Dermis blood vessel endothelial cell (primary cell): ENCODE measurements at places on chromosomes 5 and 9.

DNA sequence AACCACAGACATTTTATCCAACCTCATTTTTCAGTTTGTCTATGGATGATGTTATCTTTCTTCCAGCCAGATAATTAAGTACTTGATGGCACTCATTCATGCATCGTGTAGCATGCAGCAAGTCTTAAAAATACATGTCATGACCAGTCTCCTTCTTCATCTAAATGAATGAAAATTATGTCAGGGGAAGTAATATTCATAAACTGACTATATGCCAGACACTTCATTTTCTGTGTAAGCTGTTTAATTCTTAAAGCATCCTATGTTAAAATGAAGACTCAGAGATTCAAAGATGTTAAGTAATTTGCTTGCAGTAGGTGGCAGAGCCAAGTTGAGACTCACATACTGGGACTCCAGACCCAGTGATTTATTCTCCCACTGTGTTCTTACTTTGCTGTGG, 181.7 kb upstream of the CD180 start:
- no peak for DNase-seq

- DNase-seq: no peak
Measured at GRCh38 chr5:161064781-161065180, 212.8 kb upstream of the ATP10B start.

GRCh38 chr5:150703762-150704161, 2.9 kb upstream of the RBM22 start:
- DNase-seq: no peak

- DNase-seq: peak; percentile 9
Measured at GRCh38 chr5:137341831-137342230, 157.3 kb downstream of the SPOCK1 start.

DNA sequence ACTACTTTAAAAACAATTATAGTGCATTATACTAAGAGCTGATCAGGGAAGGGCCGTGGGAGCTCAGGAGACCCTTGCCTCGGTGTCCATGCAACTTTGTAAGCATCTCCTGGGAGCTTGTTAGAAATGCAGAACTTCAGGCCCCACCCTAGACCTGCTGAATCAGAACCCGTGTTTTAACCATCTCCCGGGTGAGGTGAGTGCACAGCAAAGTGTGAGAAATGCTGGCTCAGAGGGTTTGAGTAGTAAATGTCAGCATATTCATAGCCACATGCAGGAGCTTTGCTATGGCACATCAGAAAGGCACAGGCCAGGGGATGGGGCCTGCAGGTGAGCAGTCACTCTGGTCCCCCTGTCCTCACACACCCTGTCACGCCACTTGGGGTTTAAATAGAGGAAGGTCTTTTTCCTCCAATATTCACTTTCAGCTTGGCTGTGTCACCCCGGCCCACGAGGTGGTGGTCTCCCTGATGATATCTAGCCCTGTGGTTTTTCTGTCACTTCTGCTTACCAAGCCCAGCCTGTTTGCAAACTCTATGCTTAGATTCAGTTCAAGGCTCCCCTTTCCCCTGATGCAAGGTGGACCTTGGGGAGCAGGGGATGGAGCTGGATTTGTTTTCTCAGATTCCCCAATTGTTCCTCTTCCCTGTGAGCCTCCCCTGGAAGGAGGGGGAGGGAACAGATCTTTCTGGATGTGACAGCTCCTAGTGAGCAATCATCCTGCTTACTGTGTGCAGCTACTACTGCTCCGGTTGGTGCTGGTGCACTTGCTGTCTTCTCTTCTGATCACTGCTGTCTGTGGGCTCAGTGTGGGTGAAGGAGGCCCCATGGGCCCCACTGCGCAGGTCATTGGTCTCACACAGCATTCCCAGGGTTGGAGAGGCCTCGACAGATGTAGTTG, 51.8 kb upstream of the TGFBR1 start:
- DNase-seq: no peak

DNA sequence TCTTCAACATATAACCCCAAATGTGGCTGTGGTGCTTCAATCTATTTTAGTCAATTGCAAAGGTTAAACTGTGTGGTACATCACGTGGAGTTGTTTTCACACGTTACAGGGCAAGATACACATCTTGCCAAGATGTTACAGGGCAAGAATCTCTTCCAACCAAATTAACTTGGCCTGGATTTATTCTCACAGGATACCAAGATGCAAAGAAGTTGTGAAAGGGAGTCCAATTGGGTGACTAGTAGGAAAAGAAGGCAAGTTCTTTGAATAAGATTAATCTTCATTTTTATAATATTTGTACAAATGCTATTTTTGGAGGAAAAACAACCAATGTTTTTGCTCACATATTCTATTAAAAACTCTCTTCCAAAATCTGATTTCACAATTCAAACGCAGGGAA, 4.8 kb upstream of the IFNA8 start:
- no peak for DNase-seq

DNA sequence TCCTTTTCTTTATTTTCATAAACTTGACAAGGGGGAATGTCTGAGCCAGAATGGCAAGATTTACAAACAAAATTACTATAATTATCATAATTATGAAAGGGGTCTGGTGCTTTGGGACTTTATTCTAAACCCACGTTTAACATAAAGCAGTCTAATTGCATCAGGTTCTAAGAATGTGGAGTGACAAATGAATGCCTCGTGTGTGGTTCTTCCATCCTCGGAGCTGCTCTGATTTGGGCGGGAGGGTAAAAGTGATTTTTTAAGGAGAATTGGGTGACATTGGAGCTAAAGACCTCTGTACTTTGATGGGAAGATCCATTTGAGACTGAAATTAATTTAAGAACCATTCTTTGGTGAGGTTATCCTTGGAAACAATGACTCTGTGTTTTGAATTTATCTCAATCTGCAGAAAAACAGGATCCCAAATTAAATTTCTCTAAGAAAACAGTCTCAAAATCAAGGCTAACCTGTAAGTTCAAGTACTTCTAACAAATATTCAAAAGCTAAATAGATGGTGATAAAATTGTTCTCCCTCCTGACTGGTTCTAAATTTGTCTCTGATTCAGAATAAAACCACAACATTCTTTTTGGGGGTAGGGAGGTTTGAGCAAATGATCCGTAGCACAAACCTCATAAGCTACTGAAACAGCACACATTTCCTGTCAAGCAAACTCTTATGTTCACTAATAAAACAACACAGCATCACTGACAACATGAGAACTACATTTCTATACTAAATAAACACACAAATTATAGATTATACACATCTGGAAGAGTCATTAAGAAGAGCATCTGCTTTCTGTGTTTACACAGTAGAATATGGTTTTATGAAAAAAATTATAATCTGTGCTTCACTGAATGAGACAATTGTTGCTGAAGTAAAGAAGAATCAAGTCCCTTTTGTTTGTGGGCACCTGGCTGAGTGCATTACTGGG, 85.5 kb downstream of the DCP2 start:
- DNase-seq: no peak

DNA sequence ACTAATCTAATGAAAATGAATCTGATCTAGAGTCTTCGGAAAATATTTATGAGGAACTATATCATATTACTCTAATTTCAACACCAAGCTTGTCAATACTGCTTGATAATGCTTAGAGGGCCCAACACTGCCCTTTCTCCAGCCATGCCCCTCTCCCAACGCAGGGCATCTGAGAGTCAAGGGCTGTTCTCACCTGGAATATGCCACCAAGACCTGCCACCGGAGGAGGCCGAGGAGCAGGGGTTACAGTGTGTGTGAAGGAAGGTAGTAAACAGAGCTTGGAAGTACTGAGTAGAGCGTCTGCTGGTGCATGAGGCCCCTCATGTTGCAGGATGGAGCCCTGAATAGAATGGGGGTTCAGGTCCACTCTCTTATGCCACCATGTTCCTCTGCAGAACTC, 301.3 kb upstream of the MPDZ start:
- DNase-seq: no peak

GRCh38 chr5:178328826-178329730, 96.5 kb upstream of the PHYKPL start:
- DNase-seq: no peak

DNA sequence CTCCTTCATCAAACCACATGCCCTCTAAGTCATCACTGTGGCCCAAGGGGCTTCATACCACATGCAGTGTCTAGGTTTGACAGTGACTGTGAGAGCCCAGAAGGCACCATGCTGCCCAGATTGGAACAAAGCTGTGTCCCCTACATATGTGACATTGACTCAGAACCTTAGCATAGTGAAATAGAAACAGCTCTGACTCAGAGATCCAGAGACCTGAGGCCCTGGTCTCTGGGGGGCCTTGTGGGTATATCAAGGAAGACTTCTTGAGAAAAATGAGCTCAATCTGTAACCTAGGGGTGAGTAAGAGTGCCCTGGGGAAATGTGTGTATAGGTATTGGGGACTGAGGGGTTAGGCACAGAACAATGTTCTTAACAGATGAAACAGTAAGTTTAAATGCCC, 7.1 kb upstream of the ENTREP1 start:
- no peak for DNase-seq

DNA sequence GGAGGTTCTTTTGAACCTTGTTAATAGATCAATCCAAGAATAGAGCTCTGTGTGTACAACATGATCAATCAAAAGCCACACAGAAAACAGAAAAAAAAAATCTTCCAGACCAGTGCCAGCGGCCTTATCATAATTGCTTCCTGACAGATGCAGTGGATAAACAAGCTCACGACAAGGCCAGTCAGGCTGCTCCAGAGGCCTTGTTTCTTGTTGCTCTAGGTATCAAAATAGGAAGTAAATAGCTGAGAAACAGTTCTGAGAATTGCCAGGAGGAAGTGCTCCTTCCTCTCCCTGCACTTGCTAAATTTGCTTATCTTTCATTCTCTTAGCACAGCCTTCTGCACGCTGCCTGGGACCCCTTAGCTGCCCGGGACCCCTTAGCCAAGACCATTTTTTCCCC, 199.0 kb upstream of the TARS1 start:
- DNase-seq: peak; percentile 95

- no peak for DNase-seq
Measured at GRCh38 chr9:14058325-14058688, 255.6 kb downstream of the NFIB start.

- DNase-seq: no peak
Measured at GRCh38 chr5:18987101-18987500, 1000.9 kb downstream of the CDH18 start.

DNA sequence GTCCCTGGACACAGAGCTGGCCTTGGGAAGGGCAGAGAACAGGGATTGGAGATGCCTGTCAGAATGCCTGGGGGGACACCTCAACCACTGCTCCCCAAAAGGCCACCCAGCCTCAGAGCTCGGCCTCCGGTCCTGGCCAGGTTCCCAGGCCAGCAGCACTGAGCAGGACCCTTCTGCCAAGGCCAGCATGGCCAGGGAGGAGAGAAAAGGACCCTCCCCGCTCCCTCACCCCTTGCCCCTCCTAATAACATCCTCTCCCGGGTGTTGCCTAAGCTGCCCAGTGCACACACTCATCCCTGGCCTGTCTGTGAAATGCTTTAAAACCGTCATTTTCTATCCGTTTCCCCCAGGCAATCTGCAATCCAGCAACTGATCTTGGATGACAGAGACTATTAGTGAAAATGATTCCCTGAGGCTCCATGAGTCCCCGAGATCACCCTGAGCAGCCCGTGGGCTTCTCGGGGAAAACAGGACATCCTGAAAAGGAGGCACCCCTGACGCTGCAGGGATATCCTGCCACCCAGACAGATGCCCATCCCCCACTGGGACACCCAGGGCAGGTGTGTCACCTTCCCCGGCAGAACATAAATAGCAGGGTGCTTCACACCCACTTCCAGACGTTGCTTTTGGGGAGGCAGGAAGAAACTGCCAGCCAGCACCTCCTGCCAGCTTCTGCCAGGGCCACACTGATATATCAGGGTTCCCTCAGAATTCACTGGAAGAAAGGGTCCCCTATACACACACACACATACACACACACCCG, 75.3 kb downstream of the ADAMTS2 start:
- no peak for DNase-seq

- DNase-seq: peak; percentile 72
Measured at GRCh38 chr9:35726931-35727330, 5.1 kb downstream of the TLN1 start.

DNA sequence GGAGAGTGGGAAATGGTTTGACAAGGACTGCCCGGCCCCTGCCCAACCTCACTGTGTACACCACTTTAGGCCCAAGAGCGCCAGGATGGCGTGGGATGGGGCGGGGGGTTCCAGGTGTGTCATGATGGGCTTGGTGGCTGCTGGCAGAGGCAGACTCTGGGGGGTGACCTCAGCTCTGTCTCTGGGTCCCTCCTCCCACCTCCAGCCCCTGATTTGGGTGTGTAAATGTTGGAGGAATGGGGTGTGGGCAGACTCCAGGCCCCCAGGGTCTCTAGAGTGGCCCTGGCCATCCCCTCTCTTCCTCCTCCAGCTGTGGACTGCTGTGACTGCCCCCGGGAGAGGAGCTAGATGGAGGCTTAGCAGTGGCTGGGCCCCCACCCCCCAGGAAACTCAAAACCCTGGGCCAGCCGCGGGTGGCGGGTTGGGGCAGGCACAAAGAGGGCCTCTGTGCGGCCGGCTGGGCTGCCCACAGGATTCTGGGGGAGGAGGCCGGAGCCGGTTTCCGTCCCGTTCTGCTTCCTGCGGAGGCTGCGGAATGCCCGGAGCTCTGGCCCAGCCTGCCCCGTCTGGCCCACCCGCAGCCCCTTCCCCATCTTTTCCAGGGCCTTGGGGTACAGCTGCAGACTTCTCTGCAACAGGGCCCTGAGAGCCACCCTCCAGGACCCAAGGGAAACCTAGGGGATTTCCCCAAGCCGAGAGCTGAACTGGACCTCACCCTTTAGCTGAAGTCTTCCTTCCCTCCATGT, 23.1 kb downstream of the CXXC5 start:
- DNase-seq: peak; percentile 52

GRCh38 chr5:56060276-56061110, 65.7 kb upstream of the IL6ST start:
- DNase-seq: no peak

DNA sequence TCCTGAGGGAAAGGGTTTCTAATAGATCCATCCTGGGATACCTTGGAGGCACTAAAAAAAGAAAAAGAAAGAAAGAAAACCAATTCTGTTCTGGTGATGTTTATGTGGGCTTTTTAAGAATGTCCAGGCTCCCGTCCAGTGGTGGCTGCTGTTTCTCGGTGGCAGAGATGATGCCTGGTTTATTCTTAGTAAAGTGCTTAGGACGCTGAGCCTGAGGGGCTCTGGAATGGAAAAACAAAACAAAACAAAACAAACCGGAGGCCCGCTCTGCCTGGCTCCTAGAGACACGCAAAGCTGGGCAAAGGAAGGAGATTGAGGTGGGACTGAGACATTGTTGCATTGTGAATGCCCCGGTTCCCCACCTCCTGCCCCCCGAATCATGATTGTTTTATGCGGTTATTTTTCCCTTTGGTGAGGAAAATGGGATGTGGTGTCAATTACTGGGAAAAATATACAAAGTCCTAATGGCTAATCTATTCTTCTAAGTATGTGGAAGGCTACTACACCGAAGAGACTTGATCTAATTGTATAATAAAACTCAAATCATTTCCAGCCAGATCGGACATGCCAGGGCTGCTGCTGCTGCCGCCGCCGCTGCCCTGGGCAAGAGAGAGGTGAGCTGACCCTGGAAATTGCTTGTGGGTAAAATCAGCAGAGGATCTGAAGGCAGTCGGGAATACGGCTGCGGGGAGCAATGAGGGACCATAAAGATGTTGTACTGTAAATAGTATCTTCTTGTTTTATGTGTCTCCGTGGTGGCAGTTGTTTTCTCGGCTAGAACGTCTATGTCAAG, 644.9 kb downstream of the CCDC171 start:
- peak; percentile 24 for DNase-seq

GRCh38 chr9:76887951-76888350, 18.0 kb downstream of the PRUNE2 start:
- DNase-seq: no peak

GRCh38 chr5:97087138-97087537, 55.3 kb downstream of the LIX1 start:
- no peak for DNase-seq
